Activated T-cell treated with anti-CD3 and anti-CD28 coated beads for 4 hours (primary cell): ENCODE measurements at places on chromosomes 16 and 17.

- DNase-seq = no peak
These were observed 338.8 kb downstream of the SEC14L1 start for GRCh38 chr17:77479372-77480198.

GRCh38 chr17:79699386-79700036 lies 31.2 kb upstream of the ENPP7 start:
- no peak for DNase-seq

DNA sequence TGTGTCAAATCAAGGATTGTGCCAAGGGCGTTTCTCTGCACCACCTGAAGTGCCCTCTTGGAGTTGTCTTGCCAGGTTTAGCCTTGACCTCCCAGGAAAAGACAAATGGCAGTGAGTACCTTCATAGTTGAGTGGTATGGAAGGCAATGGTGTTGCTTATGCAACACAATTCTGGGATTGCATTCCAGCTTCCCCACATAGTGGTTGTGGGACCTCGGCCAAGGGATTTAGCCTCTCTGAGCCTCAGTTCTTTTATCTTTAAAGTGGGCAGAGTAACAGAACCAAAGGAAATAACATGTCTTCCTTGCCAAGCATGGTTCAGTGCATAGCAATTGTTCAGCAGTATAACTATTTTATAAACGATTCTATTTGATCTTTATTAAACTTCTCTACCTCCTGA lies 49.4 kb downstream of the CCDC42 start:
- DNase-seq = no peak

DNA sequence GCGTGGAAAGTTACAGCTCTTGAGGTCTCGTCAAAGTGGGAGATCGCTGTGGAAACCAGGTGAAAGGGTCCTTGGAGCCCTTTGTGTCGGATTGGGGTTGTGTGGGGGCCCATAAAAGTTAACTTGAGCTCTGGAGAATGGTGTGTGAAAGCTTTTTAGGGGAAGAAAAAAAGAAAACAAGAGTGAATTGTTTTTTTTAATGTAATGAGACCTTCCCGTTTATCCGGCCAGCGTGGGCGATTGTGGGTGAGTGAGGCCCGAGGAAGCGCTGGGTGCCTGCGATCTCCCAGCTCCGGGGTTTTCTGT lies 150.6 kb downstream of the MSI2 start:
- DNase-seq = no peak

DNA sequence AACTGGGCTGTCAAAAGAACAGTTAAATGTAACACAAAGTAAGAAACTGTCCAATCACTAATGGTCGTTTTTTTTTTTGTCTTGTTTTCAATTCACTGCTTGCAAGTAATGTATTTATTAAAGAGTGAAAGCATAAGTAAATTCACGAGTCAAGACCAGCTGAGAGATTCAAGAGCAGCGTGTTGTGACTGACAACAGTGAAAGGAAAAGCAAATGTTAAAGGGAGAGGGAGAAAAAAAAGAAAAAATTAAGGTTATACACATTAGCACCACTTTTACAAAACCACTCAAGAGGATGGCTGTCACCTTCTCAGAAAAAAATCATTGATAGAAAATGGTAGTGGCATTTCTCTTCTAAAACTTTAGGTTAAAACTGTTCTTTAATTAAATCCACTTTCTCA lies 36.1 kb downstream of the GPATCH8 start:
- no peak for DNase-seq

- DNase-seq = no peak
These were observed 46.1 kb upstream of the DNAJA2 start for GRCh38 chr16:47019568-47019967.

DNA sequence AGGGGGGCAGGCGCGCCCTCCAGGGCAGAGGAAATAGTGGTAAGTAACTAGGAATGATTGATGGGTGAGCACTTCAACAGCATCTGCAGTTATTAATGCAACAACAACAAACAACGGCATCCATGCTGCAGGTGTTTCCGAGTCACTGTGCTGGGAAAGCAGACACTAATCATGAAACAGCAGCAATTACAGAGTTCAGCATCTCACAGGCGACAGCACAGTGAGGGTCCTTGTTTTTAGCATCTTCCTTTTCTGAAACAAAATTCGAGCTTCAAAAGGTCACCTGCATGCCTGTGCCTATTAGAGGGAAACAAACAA lies 191.9 kb downstream of the SLC39A11 start:
- DNase-seq = no peak

- no peak for DNase-seq
These were observed 71.2 kb upstream of the CDYL2 start for GRCh38 chr16:80875616-80876015.
